ENCODE measurements at places on chromosomes 1 and 21. TPM values are rescaled to one million over a fixed set of nuclear protein-coding genes. Genes with fewer than 3 reads are reported as not detected.

GRCh38 chr1:188782220-188782841 is 1695.3 kb downstream of the BRINP3 start:
- no peaks in the 10 kb centered on the region for H3K36me3 ChIP-seq
- H3K4me3 ChIP-seq, result no peak overlapping the region
- H3K27ac ChIP-seq, result no peak overlapping the region

GRCh38 chr1:50972766-50973165 is 2.7 kb downstream of the CDKN2C start:
- H3K4me3 ChIP-seq, result no peak overlapping the region
- H3K27ac ChIP-seq, result no peak overlapping the region
- H3K4me1 ChIP-seq, result peaks cover 31% of the 10 kb centered on the region
- no peaks in the 10 kb centered on the region for H3K36me3 ChIP-seq
- peaks cover 6% of the 10 kb centered on the region for H3K27me3 ChIP-seq

DNA sequence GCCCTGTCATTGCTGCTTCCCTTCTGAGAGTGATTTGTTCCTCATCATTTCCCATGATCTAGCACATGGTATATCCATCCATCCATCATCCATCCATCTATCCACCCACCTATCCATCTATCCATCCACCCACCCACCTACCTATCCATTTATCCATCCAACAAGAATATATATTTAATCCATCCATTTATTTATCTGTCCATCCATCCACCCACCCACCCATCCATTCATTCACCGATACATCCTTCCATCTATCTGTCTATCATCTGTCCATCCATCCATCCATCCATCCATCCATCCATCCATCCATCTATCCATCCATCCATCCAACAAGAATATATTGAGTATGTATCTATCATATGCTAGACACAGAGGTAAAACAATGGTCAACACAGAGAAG is 100.0 kb upstream of the ACTL8 start:
- H3K4me1 ChIP-seq, result peaks cover 9% of the 10 kb centered on the region
- H3K36me3 ChIP-seq, result peaks cover 17% of the 10 kb centered on the region
- DNase-seq, result no peak
- no peak overlapping the region for H3K27ac ChIP-seq

GRCh38 chr1:178066296-178066907 is 27.5 kb upstream of the RASAL2 start:
- H3K36me3 ChIP-seq, result no peaks in the 10 kb centered on the region
- no peak overlapping the region for H3K4me3 ChIP-seq
- H3K27me3 ChIP-seq, result no peaks in the 10 kb centered on the region
- peaks cover 7% of the 10 kb centered on the region for H3K4me1 ChIP-seq

DNA sequence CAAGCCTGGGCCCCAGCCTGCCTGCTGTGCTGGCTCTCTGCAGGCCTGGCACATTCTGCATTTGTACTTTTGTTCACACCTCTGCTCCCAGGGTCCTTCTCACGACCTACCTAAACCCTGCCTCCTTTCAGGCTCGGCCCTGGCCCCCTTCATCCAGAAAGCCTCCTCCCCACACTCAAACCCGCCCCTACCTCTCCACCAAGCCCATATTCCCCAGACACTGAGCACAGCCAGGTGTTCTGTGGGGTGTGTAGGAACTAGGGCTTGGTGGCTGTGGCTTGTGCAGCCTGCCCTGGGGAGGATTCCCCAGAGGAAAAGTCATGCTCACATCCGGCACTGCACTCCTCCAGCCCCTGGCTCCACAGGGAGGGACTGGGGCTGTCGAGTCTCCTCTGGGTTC is 8.2 kb upstream of the MIXL1 start:
- DNase-seq, result no peak
- H3K4me3 ChIP-seq, result no peak overlapping the region
- H3K36me3 ChIP-seq, result no peaks in the 10 kb centered on the region
- H3K27ac ChIP-seq, result no peak overlapping the region

GRCh38 chr1:239844833-239845232 is 246.8 kb upstream of the FMN2 start:
- H3K4me1 ChIP-seq, result no peaks in the 10 kb centered on the region
- DNase-seq, result no peak
- H3K4me3 ChIP-seq, result no peak overlapping the region
- H3K27me3 ChIP-seq, result no peaks in the 10 kb centered on the region
- no peak overlapping the region for H3K27ac ChIP-seq

GMEB1 gene
- total RNA-seq, result 17.9 TPM

ALX3 gene
- total RNA-seq, result not detected

GJC2 gene
- 1.6 TPM for total RNA-seq

FMO5 gene
- 2.2 TPM for total RNA-seq

CFAP74 gene
- total RNA-seq, result not detected

KCNC4 gene
- total RNA-seq, result 1.1 TPM

TGFB2 gene
- 184 TPM for total RNA-seq

FAM43B gene
- total RNA-seq, result 0.37 TPM

Data from osteocyte (in vitro differentiated cells).